ENCODE measurements at places on chromosomes 16 and 17.

DNA sequence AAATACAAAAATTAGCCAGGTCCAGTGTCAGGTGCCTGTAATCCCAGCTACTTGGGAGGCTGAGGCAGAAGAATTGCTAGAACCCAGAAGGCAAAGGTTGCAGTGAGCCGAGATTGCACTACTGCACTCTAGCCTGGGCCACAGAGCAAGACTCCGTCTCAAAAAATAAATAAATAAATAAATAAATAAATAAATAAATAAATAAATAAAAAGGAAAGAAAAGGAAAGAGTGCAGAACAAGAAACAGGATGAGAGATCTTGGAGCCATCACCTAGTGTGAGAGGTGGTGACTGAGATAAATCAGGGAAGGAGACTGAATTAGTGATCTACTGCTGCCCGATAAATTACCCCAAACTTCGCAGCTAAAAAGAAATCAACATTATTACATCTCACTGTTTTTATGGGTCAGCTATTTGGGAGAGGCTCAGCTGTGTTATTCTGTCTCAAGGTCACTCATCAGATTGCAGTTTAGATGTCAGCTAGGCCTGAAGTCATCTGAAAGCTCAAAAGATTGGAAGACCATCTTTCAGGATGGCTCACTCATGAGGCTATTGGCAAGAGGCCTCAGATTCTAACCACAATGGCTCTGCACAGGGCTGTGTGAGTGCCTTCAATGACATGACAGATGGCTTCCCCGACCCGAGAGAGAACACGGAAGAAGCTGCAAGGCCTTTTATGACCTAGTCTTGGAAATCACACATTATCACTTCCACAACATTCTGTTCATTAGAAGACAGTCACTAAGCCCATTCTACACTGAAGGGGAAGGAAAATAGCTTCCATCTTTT, 66.4 kb downstream of the CMC2 start:
- no peak for DNase-seq

DNA sequence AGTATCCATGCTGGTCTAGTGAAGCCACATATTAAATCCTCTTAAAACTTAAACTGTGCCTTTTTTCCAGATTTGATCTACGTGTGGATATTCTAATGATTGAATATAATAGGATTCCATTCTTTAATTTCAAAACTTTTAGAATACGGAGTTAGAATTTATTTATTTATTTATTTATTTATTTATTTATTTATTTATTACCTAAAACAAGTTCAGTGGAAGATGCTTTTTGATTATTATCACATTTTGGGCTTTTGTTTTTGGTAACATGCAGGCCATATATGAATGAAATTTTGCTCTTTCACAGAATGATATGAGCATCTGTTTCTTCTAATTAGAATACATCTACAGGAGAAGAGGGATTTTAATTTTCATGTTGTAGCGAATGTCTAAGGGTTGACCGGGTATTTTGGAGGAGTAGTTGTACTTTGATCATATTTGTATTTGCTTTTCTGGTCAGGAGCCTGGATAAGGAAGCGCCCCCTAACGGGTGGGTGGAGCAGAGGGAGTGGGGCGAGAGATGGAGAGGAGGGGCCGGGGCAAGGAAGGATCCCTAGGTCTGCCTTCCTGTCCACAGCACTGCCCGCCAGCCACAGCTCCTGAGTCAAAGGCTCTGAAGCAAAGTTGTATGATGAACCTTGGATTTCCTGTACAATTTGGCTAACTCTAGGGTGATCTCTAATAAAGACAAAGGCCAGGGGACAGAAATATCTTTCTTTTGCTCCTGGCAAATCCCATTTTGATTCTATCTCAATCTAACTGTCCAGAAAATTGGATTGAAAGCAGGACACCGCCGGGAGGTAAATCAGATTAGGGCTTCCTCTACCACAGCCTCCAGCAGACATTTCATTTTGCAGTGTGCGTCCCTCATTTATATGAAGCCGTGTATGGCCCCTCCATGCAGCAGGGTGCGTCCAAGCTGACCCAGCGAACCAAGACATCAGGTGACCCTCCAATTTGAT, 149.1 kb downstream of the PRKCA start:
- no peak for DNase-seq

- DNase-seq, result no peak
Measured at GRCh38 chr16:88378836-88379693, 3.7 kb upstream of the ZNF469 start.

GRCh38 chr17:37848690-37849616, 75.3 kb upstream of the TBC1D3K start:
- no peak for DNase-seq

GRCh38 chr17:69796078-69796477, 278.9 kb upstream of the KCNJ16 start:
- no peak for DNase-seq

DNA sequence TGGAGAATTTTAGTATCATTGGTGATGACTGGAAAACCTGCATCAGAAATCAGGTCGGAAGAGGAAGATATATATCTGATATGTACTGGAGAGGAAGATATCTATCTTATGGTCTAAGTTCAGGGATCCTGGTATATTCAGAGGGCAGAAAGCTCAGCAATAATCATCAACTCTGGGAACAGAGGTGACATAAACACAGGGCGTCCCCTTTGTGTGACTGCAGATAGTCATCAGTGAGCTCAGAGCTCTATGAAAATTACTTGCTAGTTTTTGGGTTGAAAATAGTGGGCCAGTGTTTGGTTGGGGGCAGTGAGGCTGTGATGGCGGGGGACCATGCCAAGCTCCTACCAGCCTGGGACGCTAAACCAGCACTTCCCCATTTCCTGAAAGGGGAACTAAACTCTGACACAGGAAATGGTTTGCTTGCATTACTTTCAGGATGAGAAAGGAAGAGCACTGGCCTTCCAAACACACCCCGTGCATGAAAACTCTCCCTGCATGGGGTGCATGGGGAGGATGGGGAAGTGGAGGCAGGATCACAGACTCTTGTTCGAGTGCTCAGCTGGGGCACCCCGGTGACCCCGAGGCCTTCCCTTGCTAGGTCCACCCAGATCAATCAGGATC, 15.8 kb downstream of the NOD2 start:
- no peak for DNase-seq

DNA sequence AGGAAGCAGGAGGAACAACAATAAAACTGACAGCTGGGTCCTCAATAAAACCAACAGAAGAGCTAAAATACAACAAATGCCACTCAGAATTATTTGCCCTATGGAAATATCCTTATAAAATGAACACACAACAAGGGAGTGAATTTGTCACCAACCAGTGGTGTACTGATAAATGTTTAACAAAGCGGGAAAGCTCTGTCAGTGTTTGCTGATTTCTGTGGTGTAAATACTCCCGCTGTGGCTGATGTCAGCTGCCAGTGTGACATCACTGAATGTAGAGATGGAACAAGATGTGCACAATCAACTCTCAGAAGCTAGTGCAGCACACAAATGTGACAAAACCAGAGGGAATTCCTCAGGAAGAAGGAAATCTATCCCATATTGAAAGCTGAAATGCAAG, 51.9 kb downstream of the CDYL2 start:
- DNase-seq, result no peak

GRCh38 chr16:11200592-11200991, 55.4 kb downstream of the SOCS1 start:
- no peak for DNase-seq

DNA sequence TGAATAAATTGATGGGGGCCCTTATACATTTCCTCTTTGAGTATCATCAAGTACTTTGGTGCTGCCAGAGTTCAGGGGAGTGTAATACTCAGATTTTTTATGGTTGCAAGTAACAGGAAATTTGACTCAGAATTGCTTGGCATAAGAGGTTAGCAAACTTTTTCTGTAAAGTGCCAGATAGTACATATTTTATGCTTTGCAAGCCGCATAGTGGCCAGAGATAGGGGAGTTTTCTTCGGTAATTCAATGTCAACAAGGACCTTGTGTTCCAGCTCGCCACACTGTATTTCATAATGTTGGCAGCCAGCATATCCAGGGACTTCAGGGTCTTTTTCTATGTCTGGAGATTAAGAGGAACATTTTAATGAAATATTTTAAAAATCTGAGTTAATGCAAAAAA, 51.0 kb upstream of the MARCHF10 start:
- DNase-seq, result no peak

- DNase-seq, result no peak
Measured at GRCh38 chr17:35236821-35237220, 6.1 kb upstream of the SLFN5 start.

GRCh38 chr17:45660474-45660873, 123.6 kb upstream of the CRHR1 start:
- no peak for DNase-seq

DNA sequence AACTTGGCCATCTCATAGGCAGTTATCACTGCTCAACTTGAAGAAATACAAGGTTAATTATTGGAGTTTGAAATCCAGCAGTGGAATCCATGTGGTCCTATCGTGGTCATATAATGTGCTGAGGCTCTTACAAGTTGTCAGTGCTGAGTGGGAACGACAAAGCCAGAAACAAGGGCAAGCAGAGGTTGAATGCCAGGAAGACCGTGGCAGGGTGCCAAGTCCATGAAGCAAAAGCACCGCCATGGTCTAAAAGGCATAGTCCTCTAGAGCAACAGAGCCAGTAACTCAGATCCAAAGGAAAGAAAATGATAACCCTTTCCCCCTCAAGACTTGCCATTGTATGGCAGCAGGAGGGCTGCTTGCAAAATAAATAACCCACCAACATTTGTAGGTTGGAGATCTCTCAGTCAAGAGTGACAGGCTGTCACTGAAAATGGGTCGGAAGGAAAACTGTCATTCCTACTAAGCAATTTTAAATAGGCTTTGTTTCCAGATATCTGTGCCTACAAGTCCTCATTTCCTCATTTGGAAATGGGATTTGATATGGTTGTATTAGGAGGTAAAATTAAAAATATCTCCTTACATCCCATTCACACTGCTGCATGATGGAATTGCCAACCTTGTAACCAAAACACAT, 36.4 kb upstream of the HSBP1 start:
- DNase-seq, result peak; percentile 19

- DNase-seq, result no peak
Measured at GRCh38 chr17:82227629-82228277, 1.1 kb upstream of the SLC16A3 start.

DNA sequence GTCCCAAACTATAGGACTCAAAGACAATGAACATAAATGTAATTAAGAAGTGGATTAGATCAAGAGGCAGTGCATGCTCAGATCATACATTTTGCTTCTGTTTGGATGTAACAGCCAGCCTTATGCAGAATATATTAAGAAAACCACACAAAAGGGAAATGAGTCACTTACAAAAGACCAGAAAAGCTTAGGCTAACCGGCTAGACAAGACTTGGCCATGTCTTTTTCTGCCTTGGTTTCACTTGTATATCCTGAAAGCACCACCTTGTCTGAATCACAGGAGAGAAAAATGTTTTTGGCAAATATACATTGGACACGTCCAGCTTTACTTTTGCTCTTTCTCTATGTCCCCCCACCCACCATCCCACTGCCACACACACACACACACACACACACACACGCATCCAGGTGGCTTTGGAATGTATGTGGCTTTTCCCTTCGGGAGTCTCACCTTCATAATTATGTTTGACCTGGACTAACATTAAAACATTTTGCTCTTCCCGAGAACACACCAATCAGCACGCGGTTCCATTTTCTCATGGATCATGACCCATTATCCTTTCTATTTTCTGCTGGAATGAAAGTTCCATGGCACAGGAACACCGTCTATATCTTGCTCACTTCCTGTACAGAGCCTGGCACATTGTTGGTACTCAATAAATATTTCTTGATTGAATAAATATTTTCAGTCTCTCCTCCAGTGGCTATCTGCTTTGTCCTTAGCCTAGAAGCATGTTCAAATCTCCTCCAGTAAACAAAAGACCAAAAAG, 64.6 kb downstream of the CDK5R1 start:
- no peak for DNase-seq

DNA sequence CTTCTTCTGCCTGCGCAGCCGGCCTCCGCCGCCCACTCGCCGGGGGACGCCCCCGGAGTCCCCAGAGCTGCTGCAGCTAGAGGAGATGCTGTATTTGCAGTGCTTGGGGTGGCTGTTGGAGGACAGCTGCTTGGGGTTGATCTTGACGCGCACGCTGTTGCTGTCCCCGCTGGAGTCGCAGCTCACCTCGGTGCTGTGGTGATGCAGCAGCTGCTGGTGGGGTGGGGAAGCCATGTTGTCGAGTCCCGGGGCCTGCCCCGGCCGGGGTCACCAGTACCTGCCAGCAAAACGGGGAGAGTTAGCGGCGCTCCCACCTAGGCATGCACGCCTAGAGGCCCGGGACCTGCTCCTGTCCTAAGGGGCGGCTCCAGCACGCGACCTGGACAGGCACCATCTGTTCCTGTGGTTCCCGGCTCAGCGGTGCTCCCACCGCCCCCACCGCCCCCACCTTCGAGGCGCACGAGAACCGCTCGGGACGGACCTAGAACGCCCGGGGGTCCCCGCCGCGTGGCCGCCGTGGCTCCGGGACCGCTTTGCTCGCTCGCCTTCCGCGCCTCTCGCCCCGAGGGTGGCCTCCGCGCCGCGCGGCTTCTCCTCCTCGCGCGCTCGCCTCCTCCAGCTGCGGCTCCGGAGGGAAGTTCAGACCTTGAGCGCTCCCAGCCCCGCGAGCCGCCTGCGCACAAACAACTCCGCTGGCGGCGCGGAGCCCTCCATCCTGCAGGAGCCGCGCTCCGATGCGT, 863 bp downstream of the ADCY9 start:
- DNase-seq, result peak; percentile 38

DNA sequence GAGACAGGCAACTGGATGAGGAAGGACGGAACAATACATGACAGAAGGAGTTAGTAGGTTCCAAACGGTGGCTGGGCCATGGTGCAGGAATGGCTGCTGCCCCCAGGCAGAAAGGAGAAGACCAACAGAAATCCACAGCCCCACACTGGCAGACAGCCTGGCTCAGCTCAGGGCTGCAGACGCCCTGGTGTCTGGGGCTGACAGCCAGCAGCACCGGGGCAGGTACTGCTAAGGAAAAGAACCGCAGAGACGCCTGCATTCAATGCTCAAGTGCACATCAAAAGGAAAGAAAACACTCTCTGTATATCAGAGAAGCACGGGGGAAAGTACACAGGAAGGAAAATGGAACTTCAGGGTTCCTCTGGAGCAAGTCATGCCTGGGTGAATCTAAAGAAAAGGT, 53.4 kb downstream of the GAS7 start:
- no peak for DNase-seq

DNA sequence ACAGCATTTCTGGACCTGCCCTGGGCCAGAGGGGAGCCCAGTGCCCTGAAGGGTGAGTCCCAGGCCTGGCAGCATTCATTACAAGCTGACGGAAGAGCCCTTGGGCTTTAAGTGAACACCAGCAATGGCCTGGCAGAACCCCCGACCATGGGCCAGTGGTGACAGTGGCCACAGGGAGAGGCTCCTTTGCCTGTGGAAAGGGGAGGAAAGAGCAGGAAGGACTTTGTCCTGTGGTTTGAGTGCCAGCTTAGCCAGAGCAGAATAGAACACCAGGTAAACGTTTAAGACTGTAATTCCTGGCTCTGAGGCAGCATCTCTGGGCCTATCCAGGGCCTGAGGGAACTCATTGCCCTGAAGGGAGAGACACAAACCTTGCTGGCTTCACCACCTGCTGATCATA, 34.3 kb upstream of the ATP2C2 start:
- no peak for DNase-seq
